ENCODE measurements at places on chromosomes 2 and 18.

DNA sequence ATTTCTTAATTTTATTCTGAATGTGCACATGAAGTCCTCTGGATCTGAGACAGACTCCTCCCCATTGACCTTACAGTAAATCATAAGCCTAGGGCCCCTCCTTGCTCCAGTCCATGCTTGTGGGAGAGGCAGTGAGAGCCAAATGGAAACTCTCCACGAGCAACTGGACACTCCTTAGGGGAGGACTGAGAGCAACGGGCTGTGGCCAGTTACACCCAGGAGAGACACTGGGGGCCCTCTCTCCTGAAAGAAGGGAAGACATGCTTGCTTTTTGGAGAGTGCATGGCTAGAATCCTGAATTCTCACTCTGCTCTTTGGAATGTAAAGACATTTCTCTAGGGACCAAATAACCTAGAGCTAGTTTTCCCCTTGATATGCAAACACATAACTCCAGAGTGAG, 49.0 kb upstream of the BIN1 start:
- DNase-seq: no peak

- no peak for DNase-seq
Observed at GRCh38 chr18:21548647-21549046, 51.9 kb downstream of the ESCO1 start.

- DNase-seq: no peak
Observed at GRCh38 chr2:56130463-56131070, 53.2 kb upstream of the CCDC85A start.

GRCh38 chr2:172087207-172087779, 2.0 kb downstream of the DLX1 start:
- no peak for DNase-seq

DNA sequence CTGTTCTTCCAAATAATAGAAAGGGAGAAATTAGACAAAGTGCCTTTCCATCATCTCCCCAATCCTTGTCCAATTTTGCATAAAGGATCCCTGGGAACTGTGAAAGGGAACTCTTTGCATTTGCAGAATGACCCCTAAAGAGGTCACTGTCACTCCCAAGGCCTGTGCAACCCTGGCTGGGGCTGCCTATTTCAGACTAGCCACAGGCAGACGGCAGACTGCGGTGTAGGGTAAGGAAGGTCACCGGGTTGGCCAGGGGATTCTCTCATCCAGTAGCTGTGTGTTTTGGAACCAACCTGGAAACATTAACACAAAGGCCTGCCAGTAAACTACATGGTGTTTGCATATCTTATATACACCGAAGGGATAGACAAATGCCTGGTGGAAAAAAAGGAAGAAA, 818.7 kb downstream of the BCL11A start:
- DNase-seq: no peak

- DNase-seq: no peak
Observed at GRCh38 chr18:56637711-56638231, 621 bp downstream of the TXNL1 start.

DNA sequence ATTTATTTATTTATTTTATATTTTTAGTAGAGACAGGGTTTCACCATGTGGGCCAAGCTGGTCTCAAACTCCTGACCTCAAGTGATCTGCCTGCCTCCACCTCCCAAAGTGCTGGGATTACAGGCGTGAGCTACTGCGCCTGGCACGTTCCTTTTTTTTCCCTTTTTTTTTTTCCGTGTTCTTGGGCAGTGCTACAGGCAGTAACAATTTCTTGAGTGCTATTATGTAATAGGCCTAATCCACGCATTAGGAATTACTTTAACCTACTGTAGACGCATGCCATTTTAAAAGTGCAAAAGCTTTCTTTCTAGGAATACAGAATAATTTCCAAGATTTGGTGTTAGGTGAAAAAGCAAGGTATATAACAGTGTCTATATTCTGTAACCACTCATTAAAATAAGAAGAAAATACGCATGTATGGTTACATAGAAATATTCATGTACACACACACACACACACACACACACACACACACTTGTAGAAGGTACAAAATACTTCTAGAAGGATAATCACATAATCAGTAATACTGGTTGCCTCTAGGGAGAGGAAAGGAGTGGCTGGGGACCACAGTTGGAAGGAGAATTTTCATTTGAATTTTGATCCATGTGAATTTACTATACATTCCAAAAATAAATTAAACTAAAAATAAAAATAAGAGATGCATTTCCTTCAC, 92.3 kb downstream of the METTL8 start:
- DNase-seq: no peak

GRCh38 chr2:240814946-240815760, 4.9 kb downstream of the KIF1A start:
- no peak for DNase-seq

DNA sequence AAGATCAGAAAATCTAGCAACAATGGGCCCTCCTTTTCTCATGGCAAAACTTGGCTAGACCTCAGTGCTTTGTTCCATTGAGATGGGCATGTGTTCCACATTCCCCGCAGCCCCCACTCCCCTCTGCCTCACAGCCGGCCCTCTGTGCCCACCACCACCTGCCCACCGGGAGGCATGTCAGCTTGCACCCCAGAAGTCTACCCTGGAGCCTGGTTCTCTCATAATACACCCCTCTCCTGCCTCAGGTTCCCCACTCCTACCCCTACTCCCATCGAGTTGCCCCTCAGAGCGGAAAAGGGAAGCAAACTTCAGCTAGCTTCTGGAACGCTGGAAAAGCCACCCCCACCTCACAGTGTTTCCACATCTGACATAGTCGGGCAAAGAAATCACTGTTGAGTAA, 219.0 kb downstream of the ANAPC1 start:
- DNase-seq: no peak

- DNase-seq: no peak
Observed at GRCh38 chr2:160054984-160055725, 7.3 kb downstream of the PLA2R1 start.

- no peak for DNase-seq
Observed at GRCh38 chr18:44054514-44054913, 626.2 kb upstream of the SETBP1 start.

- no peak for DNase-seq
Observed at GRCh38 chr2:63369146-63369545, 219.1 kb downstream of the WDPCP start.

- DNase-seq: no peak
Observed at GRCh38 chr18:31647127-31647753, 37.1 kb downstream of the B4GALT6 start.

GRCh38 chr2:130160131-130160530, 15.2 kb upstream of the CCDC74B start:
- DNase-seq: no peak

DNA sequence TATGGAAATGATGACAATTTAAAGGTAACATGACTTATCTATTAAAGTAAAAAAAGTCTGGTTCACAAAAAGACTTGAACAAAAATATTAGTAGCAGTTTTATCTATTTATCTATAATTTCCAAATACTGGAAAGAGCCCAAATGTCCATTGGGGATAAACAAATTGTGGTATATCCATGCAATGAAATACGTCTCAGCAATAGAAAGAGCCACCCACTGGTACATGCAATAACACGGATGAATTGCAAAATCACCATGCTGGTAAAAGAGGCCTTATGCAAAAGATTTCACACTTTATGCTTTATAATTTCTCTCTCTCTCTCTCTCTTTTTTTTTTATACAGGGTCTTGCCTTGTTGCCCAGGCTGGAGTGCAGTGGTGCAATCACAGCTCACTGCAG, 91.4 kb upstream of the ASAP2 start:
- no peak for DNase-seq

DNA sequence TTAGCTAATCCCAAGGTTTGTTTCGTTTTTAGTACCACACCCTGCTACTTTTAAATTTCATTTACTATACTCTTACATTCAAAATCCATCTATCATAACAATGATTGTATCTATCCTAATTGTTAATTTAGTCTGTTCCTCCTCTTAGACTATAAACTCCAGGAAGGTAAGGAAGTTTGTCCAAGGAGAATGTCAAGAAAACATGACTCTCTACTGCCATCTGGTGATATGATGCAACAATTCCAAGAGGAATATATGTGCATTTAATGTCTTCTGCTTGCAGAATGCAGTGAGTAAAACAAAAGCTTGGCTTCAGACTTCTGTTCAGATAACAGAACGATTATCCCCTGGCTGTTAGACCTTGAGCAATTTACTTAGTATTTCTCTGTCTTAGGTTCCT, 1267.1 kb downstream of the LRP1B start:
- DNase-seq: no peak

DNA sequence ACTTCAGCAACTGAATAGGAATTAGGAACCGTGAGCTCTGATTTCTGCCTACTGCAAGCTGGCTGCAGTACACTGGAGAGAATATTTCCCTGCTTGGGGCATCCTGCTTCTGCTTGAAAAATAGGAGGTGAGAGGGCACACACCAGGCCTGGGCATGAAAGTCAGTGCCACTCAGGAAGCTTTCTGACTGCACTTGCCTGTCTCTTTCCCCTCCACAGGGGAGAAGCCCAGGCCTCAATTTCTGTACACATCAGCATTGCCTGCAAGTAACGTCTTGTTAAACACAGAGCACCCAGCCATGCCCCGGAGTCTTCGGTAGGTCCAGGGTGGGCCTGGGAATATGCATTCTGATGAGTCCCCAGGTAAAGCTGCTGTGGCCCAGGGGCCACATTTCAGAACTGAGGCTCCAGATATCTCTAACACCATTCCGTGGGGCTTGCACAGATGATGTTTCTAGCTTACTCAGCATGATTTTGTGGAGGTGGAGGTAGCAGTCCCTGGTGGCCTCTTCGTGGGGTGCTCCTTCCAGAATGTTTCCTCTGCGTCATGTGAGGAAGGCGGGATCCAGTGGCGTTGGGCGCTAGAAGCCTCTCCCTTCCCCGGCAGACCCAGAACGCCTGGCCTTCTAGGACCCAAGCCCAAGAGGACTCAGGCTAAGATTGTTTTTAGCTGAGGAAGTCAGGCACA, 114.1 kb downstream of the ZBTB7C start:
- no peak for DNase-seq

DNA sequence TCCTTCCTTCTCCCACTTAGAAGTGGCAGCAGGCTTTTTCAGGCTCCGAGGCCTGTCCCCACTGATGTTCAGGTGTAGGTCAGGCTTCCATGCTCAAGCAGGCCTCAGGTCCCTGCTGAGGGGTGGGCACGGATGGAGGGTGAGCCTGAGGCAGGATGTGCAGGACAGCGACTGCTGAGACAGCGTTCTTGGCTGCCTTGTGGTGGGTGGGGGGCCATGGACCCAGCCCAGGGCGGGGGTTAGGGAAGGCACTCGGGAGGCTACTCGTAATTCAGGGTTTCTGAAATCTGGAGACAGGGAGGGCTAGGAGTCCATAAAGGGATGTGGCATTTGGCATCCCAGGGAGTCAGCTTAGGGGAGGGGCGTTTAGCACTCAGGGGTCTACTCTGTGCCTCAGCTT, 30.3 kb downstream of the COLEC11 start:
- no peak for DNase-seq

DNA sequence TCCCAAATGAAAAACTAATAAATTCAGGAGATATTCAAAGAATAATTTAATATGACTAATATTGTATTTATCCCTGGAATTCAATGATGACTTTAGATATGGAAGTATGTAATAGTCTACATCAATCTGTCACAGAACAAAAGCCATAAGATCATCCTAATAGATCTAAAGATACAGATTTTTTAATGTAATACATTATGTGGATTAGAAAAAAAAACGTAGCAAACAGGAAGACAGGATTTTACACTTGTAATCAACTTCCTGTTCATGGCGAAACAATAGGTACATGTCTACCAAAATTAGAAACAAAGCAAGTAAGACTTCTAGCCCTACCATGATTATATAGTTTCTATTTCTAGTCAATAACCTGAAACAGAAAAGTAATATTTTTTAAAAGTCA, 192.2 kb downstream of the TTC32 start:
- no peak for DNase-seq

DNA sequence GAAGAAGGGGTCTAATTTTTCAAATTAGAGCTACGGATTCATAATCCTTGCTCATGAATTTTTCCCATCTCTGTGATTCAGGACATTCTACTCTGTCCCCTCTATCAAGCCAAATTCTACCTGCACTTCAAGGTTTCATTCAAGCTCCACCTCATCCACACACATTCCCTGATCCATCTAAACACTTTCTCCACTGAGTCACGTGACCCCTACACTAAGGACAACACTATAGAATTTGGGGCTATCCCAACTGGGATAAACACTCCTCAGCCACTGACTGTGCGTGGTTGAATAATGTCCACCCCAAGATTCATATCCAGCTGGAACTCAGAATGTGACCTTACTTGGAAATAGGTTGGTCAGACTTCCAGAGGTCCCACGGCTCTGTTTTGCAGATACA, 159.9 kb upstream of the ACVR2A start:
- no peak for DNase-seq

- no peak for DNase-seq
Observed at GRCh38 chr18:45106331-45106774, 425.7 kb downstream of the SETBP1 start.

- no peak for DNase-seq
Observed at GRCh38 chr18:73381016-73381698, 513.4 kb upstream of the NETO1 start.

GRCh38 chr2:109138449-109138848, 9.4 kb downstream of the SH3RF3 start:
- DNase-seq: no peak

DNA sequence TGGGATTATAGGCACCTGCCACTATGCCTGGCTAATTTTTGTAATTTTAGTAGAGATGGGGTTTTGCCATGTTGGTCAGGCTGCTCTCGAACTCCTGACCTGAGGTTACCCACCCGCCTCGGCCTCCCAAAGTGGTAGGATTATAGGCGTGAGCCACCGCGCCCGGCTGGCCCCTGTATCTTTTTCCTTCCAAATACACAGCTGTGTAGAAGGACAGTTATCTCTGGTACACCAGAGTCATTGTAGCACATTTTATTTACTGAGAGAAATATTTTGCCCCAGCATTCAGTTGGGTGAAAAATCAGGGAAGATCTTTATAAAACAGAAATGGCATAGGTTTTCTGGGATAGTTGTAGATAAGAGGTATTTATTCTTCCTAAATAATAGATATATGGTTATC, 23.5 kb upstream of the POLR1B start:
- DNase-seq: no peak

DNA sequence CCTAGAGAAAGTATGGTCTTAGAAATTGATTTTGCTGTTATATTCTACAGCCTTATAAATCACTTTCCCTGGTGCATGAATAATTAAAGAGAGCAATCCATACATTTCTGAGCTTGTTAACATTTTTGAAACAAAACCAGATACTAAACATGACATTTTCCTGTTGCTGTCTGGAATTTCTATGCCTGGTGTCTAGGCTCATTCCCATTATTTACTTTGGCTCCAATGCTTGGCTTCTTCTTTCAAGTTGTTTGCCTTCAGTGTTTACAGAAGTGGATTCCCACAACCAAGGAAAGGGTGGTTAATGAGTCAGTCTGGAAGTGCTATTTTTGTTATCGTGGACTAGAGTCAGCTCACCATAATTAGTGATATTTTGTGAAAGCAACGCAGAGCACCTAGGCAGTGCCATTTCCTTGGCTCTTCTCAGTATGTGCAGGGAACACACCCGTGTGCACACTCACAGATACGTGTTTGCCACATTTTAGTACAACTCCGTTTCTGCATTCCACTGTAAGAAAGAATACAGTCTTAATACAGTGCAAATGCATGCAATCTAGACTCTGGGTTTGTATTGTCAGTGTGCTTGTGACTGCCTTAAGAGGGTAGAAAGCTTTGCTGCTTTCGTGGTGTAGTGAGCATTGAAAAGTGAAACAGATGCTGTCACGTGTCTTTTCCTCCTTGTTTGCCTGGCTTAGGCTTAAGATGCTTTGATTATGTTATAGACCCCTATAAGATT, 185.0 kb upstream of the RASGRP3 start:
- DNase-seq: no peak

GRCh38 chr2:10125842-10126631, 3.5 kb downstream of the RRM2 start:
- no peak for DNase-seq

GRCh38 chr2:202721621-202722020, 86.9 kb downstream of the FAM117B start:
- DNase-seq: no peak
